Activated naive CD8-positive, alpha-beta T cell treated with anti-CD3 and anti-CD28 coated beads, Interleukin-2, amount 50 U/mL, for 24 hours (primary cell): ENCODE measurements at places on chromosomes 3 and 15.
A peak's percentile ranks its signal among the peaks of the same experiment; 100 is the strongest.

DNA sequence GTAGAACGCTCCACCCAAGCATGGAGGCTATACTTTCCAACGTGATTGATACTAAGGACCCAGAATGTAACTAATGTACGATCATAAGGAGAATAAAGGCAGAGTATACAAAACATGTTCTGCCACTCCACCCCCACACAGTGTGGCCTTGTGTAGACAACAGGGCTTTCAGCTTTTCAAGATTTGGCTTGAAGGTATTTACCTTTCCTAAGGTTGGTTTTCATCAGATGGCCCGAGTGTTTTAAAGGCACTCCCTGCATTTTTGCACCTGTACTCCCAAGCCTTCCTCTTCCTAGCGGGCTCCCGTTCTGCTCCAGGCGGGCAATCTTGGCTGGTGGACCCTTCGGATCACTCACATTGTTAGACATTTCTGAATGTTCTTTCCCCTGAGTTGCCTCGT lies 4.6 kb downstream of the SATB1 start:
- DNase-seq: no peak

DNA sequence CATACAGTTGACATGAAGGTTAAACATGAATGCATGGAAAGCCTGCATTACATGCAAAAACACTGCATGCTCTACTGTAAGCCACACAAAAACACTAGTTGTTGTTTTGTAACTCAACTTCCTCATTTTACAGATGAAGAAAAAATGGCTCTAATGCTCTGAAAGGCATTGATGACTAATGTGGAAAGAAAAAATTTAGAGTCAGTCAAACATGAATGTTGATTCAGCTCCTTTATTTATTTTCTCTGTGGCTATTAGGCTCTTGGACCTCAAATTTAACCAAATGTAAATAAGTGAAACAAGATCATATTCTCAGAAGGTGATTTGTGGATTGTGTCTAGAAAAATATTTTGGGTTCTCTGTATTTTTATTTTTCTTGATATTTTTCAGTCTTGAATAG lies 336.7 kb upstream of the ZNF717 start:
- no peak for DNase-seq

GRCh38 chr15:64249883-64250575 lies 87.2 kb upstream of the PPIB start:
- DNase-seq: no peak

- DNase-seq: no peak
Observed at GRCh38 chr3:23254835-23255234, 51.7 kb downstream of the UBE2E2 start.

DNA sequence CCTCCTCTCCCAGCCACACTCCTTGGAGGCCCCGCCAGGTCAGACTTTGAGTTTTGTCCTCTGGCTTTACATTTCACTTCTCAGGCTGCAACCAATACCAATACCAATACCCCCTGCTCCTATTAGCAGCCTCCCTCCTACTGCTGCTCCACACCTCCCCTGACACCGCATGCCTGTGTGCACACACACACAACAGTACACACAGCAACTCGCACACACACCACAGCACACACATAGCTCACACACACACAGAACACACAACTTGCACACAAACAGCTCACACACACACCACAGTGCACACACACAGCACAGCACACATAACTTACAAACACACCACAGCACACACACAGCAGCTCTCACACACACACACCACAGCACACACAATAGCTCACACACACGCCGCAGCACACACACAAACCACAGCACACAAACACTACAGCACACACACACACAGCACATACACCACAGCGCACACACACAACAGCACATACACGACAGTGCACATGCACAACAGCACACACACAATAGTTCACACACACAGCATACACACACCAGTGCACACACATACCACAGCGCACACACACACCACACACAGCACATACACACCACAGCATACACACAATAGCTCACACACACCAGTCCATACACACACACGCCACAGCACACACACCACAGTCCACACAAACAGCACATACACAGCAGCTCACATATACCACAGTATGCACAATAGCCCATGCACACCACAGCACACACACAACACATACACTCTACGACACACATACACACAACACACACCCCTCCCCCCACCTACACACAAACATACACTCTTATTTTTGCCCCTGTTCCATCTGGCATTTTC lies 204.7 kb downstream of the UACA start:
- no peak for DNase-seq

DNA sequence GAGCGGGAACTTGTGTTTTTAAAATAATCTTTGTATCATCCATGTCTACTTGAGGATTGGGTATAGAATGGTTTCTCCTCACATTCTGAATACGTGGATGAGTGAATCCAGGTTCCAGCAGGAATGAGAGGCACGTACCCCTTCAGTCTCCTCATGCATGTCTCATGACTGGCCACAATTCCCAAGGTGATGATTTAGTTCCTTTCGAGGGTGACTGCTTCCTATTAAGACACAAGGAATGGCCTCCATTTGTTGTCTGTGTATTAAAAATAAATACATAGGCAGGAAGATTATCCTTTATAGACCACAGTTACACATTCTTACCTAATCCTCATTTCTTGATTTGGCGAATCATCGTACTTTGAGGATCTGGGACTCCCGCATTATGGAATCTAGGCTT lies 217.0 kb upstream of the LRIG1 start:
- no peak for DNase-seq

DNA sequence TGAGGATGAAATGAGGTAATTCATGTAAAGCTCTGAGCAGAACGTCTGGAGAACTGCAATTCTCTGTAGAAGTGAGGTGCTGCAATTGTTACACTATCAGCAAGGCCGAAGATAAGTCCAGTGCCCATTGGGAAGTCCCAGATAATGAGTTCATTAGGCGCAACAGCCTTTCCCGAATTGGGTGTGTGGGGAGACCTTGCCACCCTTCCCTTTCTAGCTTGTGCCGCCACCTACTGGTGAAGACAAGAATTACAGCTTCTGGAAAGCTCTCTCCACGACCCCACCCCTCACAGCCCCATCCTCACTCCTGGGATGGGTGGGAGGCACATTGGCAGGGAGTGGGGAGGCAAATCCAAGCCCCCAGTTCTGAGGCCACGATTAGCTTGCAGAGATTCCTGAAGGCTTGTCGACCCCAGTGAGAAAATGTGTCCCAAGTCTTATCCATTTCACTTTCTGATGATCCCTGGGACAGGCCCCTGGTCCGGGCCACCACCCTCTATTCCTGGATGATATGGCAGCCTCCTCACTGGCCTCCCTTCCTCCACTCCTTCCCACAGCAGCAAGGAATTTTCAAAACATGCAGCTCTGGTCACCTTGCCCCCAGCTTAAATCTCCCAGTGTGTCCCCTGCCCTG lies 36.4 kb downstream of the FAM3D start:
- DNase-seq: peak; percentile 71

GRCh38 chr15:93105485-93105884 lies 16.5 kb upstream of the RGMA start:
- DNase-seq: no peak

DNA sequence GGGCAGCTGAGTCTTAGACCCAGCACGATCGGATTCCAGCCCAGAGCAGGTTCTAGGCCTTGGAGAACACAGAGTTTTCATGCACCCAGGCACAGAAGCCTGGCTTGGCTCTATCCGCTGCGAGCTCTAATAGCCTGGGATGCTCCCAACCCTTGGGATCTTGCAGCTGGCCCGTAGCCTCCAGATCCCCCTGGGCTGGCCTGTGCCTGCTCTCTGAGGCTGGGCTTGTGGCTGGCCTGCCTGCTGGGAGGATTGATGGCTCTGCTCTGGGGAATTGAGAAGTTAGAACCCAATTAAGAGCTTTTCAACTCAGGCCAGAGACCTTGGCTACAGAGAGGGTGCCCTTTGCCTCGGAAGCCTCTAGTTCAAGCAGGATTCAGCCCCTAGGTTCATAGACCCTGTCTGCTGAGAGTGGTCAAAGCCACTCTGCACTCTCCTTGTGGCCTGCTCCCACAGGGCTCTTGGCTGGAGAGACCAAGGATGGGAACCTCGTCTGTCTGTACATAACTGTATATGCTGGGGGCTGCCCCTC lies 64.4 kb downstream of the MAGEF1 start:
- no peak for DNase-seq

GRCh38 chr15:89575656-89576416 lies 567 bp downstream of the TICRR start:
- peak; percentile 40 for DNase-seq

DNA sequence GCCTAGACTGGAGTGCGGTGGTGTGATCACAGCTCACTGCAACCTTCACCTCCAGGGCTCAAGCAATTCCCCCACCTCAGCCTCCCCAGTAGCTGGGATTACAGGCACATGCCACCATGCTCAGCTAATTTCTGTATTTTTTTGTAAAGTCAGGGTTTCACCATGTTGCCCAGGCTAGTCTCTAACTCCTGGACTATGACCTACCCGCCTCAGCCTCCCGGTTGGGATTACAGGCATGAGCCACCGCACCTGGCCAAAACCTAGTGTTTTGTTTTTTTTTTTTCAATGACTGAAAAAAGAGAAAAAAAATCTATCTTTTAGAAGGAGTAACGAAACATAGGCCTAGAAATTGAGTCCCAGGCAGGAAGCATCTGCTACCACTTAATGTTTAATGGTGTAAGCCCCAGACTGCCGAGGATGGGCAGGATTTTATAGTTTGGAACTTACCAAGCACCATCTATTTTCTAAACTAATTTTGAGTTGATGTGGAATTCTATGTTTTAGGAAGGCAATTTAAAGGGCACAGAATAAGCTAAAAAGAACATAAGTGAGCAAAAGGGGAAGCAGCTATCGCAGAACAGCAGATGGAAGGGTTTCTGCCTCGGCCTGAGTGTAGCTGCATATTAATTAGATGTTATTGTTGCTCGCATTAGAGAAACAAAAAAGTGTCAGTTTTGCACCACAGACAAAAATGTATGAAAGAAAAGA lies 24.2 kb upstream of the CA12 start:
- no peak for DNase-seq

DNA sequence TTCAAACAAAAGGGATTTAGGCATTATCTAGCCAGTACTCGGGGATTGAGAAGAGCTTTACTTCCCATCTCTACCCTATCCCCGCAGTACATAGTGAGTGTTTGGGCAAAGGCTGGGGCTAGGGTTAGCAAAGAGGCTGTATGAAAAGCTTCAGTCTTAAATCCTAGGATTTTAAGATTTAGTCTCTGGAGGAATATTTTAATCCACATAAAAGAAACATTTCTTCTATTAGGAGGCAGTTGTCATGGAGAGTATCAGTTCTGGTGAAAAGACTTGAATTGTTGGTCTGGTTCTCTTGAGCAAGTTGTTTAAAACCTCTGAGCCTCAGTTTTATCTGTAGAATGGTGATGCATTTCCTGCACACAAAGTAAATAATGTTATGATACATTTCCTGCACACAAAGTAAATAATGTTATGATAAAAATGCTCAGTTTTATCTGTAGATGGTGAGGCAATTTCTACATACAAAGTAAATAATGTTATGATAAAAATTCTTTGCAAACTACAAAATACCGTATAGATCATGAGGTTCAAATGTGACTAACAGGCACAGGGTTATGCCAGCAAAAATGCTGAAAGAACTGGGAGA lies 53.9 kb upstream of the ZBED2 start:
- no peak for DNase-seq

GRCh38 chr3:174242311-174243041 lies 616.7 kb upstream of the NAALADL2 start:
- no peak for DNase-seq

DNA sequence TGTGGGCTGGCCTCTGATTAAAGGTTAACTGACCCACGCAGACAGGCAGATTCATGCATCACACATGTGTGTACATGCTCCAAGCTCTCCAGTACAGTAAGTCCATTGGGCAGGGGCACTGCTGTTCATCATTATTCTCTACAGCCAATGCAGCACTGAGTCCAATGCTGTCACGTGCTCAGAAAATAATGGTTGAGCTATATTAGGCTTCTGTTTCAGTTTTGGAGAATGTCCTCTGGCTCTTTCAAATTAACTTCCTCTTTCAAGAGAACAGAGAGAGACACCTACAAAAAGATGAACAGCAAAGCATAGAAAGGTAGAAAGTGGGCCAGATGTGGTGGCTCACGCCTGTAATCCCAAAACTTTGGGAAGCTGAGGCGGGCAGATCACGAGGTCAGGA lies 202.6 kb downstream of the MEX3B start:
- no peak for DNase-seq

GRCh38 chr3:76991165-76991564 lies 48.7 kb upstream of the ROBO2 start:
- DNase-seq: no peak

DNA sequence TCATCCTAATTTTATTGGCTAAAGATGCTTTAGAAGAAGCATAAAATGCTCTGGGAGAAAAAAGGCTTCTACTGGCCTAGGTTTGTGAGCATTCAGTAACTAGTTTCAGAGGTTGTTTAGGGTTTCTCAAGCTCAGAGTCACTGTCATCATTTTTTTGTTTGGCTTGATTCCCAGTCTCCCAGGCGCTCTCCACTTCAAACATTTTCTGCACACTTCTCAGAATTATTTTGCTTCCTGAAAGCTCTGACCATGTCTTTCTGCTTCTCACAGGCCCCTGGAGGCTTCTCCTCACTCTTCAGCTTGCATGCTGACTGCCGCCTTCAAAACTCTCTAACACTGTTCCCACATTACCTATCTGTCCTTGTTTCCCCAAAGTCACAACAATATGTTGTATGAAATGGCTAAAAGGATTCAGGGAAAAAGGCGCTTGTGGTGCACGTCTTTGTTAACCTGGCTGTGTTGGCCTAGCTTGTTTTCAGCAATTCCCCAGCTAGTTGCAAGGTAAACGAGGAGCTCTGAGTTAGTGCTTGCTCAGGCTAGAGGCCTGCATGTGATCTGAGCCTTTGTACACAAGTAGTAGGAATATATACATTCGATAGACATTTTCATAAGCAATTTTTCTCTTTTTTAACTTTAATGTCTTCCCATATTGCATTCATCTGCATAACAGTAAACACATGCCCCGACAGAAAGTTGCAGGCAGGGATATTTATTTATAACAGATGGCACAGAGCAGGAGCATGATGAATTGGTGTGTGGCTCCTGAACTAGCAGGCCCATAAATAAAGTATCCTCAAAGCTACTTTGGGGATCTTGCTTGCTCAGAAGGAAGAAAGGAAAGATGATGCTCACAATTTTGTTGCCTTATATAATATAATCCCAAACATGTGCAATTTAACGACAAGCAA lies 129.2 kb upstream of the DPH6 start:
- no peak for DNase-seq
